ENCODE measurements at places on chromosomes 2 and 18.

DNA sequence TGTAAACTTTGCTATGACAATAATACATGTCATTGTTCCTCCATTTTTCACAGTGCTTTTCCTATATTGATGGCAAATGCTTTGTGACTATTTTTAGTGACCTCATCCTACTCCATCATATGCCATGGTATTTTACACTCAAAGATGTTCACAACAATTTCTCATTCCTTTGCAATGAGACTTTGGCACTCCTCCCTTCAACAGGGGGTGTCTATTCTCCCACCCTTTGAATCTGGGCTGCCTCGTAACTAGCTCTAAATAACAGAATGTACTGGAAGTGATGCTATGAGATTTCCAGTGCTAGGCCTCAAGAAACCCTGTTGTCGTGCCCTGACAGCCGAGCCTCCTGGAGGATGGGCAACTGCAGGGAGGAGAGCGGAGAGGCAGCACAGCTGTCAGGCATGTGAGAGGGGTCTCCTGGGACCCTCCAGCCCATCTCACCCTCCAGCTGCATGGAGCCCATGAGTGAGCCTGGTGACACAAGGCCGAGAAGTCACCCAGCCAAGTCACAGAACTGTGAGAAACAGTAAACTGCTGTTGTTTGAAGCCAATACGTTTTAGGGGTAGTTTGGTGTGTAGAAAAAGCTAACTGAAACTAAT, 103.1 kb upstream of the APCDD1 start:
- peak; percentile 42 for DNase-seq

GRCh38 chr2:176139661-176140512, 10.4 kb downstream of the HOXD8 start:
- DNase-seq: no peak

DNA sequence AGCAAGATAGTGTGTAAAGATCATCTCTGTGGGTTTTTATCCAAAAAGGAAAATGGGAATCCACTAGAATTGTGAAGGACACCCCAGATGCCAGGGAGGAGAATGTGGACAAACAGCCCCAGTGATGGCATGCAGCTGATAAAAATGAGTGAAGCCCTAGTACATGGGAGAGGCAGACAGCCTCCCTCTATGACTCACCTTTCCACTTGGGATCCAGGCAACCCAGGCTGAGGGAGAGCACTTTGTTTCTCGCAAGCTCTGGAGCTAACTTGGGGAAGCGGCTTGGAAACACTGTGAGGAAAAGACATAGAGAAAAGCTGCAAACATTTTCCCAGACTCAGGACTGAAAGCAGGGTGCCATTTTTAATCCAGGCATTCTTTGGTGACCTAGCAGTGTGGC, 5.3 kb upstream of the FLACC1 start:
- no peak for DNase-seq

GRCh38 chr18:50093366-50094064, 101.4 kb downstream of the MYO5B start:
- DNase-seq: no peak

DNA sequence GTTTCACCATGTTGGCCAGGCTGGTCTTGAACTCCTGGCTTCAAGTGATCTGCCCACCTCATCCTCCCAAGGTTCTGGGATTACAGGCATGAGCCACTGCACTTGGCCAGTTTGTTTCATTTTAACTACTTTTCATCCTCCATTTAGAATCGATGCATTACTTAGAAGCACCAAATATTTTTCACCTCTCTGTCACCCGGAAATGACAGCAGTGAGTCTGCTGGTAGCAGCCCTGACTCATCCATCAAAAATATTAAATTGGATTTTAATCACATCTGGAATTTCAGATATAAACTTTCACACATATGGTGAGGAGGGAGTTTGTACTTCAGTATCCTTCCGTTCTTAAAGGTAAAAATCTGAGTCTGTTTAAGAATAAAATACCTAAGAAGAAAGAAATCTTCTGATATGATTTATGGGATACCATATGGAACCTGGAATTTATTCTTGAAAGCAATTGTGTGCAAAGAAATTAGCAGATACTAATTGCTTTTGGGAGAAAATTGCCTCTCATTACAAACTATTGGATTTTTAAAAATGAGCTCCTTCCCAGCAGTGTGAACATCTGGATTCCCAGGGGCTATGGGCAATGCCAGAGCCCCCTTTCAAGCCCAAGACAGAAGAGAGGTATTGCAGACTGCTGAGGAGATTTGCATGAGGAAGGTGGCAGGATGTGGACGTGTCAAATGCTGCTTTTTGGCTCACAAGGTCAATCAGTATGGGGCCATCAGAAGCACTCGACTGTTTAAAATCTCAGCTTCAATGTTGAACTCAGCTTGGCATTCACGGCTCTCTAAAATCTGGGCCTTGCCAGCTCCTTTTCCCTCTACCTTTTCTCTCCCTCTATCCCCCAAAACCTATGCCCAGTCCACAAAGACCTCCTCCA, 279.5 kb upstream of the SIX2 start:
- DNase-seq: peak; percentile 55

GRCh38 chr18:25866331-25866730, 224.1 kb downstream of the SS18 start:
- DNase-seq: no peak

DNA sequence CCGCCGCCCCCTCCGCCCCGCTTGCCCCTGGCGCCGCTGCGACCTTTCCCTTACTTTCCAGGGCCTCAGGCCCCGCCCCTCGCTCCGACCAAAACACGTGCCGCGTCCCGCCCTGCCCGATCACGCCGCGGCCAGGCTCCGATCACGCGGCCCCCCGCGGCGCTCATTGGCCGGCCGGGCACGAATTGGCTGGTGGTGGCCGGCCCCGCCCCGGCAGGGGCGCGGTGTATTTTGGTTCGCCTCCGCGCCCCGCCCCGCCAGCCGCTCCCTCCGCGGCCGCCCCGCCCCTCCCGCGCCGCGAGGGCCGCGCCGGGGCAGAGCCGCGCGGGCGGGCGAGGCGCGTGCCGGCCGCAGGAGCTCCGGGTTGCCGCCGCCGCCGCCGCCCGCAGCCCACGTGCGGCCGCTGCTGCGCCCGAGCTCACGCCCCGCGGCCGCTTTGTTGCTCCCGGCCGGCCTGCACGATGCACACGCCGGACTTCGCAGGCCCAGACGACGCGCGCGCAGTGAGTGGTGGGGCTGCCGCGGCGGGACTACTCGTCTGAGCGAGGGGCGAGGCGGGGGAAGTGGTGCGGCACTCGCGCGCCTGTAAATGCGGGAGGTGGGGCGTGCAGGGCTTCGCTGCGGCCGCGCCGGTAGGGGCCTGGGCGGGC, at the start of gene KLF11:
TSS of gene KLF11 (plus strand) at position 295 of the 650 bp plus-strand sequence. CDS start at position 462, 167 bp downstream.
- peak; percentile 79 for DNase-seq

GRCh38 chr2:28997847-28998735, 17.0 kb downstream of the TOGARAM2 start:
- DNase-seq: no peak

- DNase-seq: no peak
Measured at GRCh38 chr18:31206787-31207381, 44.2 kb upstream of the DSC1 start.

- DNase-seq: peak; percentile 1
Measured at GRCh38 chr18:46830633-46831032, 73.8 kb upstream of the ST8SIA5 start.

GRCh38 chr2:147512206-147512605, 332.6 kb upstream of the ACVR2A start:
- no peak for DNase-seq

DNA sequence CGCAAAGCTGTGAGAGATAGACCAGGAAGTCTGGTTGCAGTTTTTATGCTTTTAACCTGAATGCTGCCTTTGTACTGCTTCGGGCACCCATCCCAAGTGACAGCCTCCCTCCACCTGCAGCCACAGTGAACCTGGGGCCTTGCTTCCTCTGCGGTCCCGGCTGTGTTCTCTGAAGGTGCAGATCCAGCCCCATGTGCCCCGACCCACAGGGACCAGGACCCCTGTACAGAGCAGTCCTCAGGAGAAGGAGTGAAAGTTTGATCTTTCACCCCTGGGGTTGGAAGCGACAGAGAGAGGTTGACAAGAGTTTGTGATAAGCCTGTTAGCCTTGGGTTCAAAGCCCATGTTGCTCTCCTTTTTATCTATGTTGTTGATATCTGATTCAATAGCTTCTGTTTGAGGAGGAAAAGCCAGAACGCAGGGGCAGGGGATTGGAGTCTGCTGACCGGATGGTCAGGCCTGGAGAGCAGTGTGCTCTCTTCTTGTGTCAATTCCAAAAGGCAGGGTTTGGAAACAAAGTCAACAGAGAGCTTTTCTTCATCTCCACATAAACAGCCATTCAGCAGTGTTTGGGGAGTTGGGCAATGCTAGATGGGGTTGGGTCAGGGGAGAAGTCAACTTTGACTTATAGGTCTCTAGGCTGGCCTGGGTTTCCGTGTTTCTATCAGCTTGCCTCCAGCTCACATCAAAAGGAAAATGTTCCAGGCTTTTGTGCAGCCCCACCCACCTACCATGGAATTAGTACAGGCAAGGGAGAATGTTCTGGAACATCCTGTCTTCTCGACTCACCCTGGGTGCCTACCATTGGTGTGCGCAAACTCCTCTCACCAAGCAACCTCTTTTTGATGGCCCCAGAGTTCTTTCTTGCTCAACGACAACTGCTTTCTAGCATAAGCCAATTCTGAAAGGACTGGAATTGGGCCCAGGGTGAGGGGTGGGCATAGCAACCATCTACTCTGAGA, 214.9 kb downstream of the ALPK2 start:
- DNase-seq: no peak

- DNase-seq: peak; percentile 4
Measured at GRCh38 chr18:70047931-70048603, 100.4 kb upstream of the CD226 start.

DNA sequence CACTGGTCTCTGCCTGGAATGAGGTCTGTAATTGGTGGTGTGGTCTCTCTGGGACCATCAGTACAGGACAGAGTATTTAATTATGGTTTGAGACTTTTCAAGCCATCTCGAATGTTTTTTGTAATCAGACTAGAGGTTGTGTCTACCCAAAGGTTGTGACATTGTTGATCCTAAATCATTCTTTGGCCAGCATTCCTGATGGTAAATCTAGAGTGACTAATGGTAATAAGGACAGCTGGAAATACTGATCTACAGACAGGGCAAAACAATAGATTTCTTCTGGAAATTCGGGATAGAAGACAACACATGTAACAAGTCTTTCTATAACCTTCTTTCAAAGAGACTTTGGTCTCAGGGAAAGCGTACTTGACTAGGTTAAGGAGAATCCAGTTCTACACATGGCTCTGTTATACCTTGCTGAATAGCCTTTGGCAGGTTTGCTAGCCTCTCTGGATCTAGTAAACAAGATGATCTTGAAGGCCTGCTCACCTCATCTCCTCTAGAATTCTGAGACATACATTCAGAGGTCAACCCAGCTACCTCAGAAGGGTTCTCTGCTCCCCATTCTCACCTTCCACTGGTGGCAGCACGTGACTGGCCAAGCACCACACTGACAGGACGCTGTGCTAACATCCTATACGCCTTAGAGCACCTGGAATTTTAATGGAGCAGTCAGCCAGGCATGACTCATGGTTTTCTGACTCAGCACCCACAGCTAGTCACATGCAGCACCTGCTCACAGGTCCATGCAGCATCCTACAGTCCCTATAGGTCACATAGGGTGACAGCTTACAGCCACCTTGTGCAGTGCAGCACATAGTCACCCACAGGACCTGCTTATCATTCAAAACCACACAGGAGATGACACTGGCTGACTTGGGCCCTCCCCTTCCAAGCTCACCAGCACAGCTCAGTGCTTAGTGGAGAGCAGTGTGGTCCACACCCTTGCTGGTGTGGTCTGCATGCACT, 12.2 kb downstream of the PLB1 start:
- no peak for DNase-seq

All from fibroblast of skin of left quadriceps (primary cell).